ENCODE measurements at places on chromosomes 1 and 21. TPM values are rescaled to one million over a fixed set of nuclear protein-coding genes. Genes with fewer than 3 reads are reported as not detected.

GRCh38 chr1:152047413-152047729, 10.6 kb upstream of the S100A11 start:
- DNase-seq: no peak

DNA sequence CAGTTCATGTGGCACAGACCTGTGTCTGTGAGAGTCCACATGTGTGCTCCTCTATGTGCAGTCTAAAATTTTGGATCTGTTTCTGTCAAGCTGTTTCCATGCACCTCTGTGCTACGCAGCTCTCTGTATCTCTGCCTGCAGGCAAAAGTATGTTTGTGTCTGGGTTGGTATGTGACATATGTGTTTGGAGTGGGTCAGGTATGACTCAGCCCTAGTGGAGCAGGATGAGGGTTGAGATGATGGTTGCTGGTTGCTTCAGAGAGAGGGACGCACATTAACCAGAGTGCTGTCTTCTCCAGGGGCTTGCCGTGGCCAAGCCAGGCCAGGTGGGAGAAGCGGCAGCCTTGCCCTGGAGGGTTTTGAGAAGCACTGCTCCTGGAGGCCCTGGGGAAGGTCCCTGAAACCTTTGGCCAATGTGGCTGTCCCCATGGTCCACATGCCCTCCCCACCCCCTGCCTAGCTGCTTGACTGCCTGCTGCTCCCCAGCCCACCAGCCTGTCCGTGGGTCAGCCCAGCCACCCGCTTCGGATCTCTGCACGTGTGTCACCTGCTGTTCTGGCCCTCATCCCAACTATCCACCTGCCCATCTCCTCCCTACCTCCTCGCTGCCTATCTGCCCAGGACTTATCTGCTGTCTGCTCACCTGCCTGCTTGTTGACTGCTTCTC, 4.1 kb upstream of the EVA1B start:
- DNase-seq: no peak

DNA sequence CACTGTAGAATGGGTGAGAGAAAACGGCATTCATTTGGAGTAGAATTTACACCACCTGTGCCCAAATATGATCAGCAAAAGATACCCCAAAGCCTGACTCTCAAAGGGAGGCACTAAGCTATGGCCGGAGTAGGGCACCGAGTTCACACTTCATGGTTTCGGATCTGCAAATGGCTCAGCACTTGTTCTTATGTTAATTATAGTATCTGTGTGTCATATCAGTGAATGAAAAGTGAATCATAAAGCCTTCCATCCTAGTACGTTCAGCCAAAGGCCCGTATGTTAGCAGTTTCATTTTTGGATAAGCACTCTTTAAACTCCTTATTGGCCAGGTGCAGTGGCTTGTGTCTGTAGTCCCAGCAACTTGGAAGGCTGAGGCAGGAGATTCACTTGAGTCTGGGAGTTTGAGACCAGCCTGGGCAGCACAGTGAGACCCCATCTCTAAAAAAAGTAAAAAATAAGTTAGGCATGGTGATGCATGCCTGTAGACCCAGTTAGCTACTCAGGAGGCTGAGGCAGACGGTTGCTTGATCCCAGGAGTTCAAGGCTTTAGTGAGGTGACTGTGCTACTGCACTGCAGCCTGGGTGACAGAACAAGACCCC, 4.9 kb upstream of the CORT start:
- peak; percentile 17 for DNase-seq

DUSP23 gene
- total RNA-seq: 11.1 TPM

DNA sequence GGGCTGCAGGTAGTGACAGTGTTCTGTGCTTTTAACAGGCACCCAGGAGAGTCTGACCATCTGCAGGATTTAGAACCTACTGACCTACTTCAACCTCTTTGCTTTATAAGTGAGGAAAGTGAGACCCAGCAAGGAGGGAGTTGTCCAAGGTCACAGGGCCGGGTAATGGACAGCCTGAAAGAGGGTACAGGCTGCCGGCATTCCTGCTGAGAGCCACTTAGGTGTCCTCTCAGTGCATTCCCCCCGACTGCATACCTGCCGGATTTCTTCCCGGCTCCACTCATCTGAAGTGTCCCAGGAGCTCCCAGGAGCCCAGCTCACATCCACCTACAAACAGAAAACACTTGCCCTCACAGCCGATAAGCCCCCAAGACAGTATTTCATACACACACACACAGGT, 13.9 kb downstream of the PHLDA3 start:
- DNase-seq: no peak

HSD3B2 gene
- not detected for total RNA-seq

DNA sequence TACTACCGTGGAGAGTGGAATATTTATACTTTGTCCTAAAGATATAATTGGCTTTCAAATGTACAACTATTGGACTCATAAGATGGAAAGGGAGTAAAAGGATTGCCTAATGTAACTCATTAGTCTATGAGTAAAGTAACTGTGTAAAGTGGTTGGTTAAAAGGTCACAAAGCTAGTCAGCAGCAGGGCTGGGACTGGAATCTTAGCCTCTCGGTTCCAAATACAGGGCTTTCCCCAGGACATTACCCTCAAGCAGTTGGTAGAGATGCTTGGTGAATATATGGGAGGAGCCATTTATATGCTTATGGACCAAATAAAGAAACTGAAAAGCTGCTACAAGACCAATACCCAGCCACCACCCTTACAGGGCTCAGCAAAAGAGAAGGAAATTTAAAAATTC, 283.7 kb downstream of the HLX start:
- DNase-seq: no peak

GRCh38 chr1:81731989-81732388, 68.7 kb upstream of the ADGRL2 start:
- no peak for DNase-seq

DNA sequence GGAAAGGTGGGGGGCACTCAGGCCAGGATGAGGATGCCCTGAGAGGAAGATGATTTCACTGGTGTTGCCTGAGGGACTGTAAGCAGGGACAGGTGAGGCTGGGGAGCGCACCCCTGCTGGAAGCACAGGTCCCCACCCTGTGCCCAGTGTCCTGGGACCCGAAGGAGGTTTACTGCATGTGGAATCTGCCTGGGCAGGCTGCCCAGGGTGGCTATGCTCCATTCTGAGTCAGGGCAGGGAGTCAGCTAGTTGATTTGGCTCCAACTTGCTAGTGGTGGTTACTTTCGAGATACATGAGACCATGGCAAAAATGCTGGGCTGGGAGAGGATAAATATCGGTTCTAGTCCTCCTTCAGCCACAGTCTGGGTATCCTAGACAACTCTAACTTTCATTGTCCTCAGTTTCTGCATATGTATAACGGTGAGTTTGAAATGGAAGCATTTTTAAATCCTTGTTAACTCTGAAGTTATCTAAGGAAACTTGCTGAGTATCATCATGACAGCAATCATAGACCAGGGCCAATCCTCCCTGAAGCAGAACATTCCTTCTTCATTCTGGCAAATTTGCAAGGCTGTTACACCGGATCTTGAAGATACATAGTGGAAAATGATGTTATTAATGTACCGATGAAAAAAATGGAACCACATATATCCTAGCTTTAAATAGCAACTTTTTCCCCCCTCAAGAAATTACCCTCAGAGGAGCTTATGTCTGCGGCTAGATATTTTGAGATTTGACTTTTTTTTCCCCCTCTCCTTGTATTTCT, 7.7 kb downstream of the TLR5 start:
- DNase-seq: no peak

- no peak for DNase-seq
Measured at GRCh38 chr1:225772848-225773247, 4.8 kb upstream of the SRP9 start.

- DNase-seq: no peak
Measured at GRCh38 chr1:153549741-153550397, 811 bp upstream of the S100A3 start.

Measured in CD4-positive, CD25-positive, alpha-beta regulatory T cell (primary cell).